Left colon (tissue), 2 donors: ENCODE measurements at places on chromosomes 12 and 14.

DNA sequence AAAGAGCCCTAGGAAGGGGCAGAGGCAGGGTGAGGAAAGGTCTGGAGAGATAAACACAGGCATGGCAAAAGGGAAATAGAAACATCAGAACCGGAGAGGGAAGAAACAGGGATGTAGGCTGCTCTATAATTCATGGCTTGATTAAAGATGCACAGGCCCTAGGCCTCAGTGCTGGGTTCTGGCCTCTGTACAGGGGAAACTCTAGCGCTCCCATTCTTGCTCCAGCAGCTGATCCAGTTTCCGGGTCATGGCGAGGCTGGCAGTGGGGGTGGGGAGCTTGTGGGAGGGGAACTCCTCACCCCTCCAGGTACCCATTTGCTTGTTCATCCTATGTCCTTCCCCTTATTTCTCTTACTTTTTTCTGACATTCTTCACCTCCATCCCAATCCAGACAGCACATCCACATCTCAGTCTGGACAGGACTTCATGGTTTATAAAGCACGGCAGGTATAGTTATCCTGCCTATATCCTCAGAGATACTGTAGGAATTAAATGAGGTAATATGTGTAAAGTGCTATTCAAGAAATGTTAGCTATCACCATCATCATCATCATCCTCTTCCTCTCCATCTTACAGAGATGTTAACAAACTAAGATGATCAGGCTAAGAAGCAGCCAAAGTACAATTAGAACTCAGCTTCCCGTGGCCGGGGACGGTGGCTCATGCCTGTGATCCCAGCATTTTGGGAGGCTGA, 8.0 kb upstream of the GPR84 start:
- DNase-seq, result no peak

DNA sequence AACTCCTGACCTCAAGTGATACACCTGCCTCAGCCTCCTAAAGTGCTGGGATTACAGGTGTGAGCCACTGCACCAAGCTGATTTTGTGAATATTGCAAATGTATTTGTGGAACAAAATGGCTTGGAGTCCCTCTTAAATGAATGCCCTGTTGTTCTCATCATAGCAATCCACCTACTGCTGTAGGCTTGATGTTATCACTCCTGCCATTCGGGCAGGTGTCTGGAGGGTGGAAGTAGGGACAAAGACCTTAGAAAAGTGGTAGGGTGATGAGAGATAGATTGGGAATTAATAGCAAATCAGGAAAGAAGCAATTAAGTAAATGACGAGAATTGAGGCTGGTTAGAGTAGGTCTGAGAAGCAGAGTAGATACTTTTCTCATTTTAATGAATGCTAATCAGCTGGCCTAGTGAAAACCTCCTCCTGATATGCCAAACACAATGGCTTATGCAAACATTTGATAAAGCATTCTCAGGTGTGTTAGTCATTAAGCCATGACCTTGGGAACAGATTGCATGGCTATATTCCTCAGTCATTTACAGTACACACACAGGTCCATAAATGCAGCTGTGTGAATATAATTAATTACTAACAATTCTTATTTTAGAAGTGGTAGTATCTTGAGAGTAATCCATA, 60.5 kb upstream of the USP44 start:
- DNase-seq, result no peak

- no peak for DNase-seq
Observed at GRCh38 chr14:39315859-39316444, 82.2 kb downstream of the MIA2 start.

DNA sequence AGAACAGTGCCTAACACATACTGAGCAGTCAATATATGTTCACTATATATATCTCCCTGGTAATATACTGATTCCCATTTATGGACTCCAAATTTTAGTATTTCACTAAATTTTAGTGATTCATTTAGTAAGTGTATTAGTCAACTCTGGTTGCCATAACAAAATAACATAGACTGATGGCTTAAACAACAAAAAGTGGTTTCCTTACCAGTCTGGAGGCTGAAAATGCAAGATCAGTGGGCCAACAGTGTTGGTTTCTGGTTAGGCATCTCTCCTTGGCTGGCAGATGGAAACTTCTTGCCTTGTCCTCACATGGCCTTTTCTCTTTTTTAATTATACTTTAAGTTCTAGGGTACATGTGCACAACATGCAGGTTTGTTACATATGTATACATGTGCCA, 28.7 kb downstream of the SIX6 start:
- DNase-seq, result no peak

GRCh38 chr12:99522456-99522855, 125.1 kb upstream of the GARIN6 start:
- DNase-seq, result no peak

DNA sequence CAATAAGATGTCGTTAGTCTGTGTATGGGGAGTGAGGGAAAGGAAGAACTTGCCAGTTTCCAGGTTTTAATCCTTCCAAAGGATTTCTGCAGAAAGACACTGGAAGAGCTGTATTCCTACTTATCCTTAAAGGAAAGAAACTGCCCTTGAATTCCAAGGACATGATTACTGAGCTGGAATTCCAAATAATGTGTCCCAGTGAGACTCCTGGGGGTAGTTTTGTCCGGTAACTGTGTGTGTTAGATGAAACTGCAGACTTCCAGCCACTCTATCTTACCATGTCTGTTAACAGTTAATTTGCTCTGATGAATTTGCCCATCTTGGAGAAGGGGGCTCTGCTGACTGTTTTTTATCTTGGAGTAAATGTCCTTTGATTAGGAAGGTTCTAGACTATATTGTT, 33.0 kb downstream of the CKB start:
- DNase-seq, result no peak

DNA sequence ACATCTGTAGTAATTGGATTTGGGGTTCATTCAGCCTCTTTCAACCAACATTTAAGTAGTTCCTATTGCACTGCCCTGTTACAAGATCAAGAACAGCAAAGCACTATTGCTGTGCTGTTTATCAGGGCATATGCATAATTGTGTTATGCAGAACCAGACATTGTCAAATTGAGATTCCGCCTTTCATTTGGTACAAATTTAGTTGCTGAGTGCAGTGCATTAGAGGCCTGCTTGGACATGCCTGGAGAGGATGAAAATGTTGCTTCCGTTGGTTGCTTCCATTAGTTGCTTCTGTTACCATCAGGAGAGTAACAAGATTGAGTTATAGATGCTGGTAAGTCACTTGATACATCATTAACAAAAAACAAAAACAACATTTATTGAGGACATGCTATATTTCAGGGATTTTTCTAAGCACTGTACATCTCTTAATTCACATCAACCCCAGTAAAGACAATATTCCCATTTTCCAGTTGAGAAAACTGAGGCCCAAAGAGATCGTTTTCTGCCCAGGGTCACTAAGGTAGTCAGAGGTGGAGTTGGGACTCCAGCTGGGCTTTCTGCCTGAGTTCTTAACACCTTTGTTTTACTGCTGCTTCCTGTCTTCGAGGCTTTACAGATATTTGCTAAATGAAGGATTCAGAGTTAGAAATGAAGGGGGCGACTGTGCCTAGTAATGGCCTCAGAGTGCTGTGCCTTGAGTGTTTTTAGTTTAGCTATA, 79.3 kb downstream of the PPP2R5C start:
- DNase-seq, result no peak

- DNase-seq, result no peak
Observed at GRCh38 chr12:92445253-92446082, 257.3 kb upstream of the PLEKHG7 start.

DNA sequence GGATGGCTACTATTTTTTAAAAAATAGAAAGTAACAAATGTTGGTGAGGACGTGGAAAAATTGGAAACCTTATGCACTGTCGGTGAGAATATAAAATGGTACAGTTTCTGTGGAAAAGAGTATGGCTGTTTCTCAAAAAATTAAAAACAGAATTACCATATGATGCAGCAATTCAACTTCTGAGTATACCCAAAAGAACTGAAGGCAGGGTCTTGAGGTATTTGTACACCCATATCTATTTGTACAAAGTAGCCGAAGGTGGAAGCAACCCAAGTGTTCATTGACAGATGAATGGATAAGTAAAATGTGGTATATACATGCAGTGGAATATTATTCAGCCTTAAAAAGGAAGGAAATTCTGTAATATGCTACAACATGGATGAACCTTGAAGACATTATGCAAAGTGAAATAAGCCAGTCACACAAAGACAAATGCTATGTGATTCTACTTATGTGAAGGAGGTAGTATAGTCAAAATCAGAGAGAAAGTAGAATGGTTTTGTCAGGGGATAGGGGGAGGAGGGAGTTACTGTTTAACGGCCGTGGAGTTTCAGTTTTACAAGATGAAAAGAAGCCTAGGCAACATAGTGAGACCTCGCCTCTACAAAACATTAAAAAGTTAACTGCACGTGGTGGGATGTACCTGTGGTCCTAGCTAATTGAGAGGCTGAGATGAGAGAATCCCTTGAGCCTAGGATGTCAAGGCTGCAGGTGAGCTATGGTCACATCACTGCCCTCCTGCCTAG, 38.4 kb upstream of the CCT2 start:
- no peak for DNase-seq

DNA sequence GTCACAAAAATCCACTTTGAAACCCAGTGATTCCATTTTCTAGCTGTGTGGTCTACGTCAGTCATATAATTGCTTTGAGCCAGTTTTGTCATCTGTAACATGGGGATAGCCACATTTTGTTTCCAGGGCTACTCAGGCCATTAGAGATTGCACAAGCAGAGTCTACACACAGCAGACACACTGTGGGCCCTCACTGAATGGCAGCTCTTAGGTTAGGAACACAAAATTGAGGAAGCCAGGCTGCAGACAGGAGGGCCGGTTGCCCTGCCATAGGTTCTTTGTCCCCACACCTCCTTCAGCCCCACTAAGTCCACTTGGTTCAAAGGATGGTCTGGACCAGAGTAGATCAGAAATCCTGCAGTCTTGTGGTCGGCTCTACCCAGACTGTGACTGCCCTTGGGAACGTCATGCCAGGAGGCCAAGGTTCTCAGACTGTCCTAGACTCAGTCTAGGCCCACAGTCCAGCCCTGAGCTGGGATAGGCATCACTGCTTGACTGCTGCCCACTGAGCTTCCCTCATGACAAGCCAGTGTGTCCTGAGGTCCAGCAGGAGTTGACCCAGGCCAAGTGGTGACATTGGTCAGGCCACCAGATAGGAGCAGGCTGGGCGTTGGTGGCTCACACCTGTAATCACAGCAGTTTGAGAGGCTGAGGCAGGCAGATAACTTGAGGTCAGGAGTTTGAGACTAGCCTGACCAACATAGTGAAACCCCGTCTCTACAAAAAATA, 3.8 kb upstream of the MYH7 start:
- no peak for DNase-seq
